ENCODE measurements at places on chromosomes 6 and 20. TPM values are rescaled to one million over a fixed set of nuclear protein-coding genes. Genes with fewer than 3 reads are reported as not detected.

AIG1 gene
- 32.7 TPM for total RNA-seq

TFAP2A gene
- total RNA-seq, result not detected

SLC44A4 gene
- total RNA-seq, result 0.65 TPM

SAMD5 gene
- 1.2 TPM for total RNA-seq

ZSCAN23 gene
- total RNA-seq, result 2.8 TPM

SYCP2L gene
- total RNA-seq, result 0.71 TPM

PNLDC1 gene
- not detected for total RNA-seq

FGD2 gene
- 23.2 TPM for total RNA-seq

AVP gene
- total RNA-seq, result not detected

PLEKHG1 gene
- 23.0 TPM for total RNA-seq

PCMT1 gene
- 50.4 TPM for total RNA-seq

DNA sequence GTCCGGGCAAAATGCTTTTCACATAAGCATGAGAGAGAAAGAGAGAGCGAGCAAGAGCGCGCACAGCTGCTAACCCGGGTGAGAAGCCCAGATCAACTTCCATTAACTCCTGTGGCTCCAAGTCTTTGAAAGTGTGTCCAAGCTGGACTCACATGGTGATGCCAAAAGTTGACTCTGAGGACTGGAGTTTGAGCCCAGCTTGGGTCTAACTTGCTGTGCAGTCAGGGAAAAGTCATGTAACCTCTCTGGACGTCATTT, 357.2 kb upstream of the SULF2 start:
- DNase-seq, result no peak

GRCh38 chr6:33315793-33316602, 1.5 kb downstream of the ZBTB22 start:
- DNase-seq, result peak; percentile 77

- no peak for DNase-seq
These were observed 136.4 kb downstream of the OR2B2 start for GRCh38 chr6:27775796-27776184.

DNA sequence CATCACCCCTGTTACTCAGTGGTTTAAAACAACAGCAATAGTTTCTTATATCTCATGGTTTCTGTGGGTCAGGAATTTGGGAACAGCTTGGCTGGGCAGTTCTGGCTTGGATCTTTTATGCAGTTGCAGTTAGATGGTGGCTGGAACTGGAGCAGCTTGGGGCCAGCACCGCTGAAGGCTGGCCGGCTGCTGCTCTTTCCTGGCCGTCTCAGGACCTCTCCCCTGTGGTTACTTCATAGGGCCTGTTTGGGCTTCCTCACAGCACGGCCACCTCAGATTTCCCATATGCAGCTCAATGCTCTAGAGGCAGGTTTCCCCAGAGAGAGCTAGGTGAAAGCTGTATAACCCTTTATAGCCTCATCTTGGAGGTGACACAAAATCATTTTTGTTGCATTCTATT, 15.6 kb downstream of the PKIG start:
- DNase-seq, result peak; percentile 83

DNA sequence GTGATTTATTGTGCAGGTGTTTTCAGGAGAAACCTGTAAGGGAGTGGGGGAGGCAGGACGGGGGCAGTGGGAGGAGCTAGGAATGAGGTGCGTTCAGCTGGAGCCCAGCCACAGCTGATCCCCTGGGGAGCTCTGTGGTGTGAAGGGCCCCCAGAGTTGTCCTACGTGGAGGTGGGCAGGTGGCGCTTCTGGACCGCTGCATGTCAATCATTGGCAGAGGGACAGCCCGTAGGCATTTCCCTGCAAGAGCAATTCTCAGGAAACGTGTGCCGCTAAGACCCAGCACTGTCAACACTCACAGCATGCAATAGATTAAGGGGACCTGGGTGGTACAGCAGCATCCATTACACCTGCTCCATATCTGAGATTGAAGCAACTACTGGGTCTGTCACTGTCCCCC, 88.0 kb downstream of the PRND start:
- no peak for DNase-seq

- DNase-seq, result no peak
These were observed 20.6 kb downstream of the KCNQ5 start for GRCh38 chr6:72642435-72642834.

- DNase-seq, result no peak
These were observed 87.0 kb downstream of the SGK1 start for GRCh38 chr6:134230940-134231339.

- DNase-seq, result no peak
These were observed 27.3 kb downstream of the WRNIP1 start for GRCh38 chr6:2792330-2793110.

- peak; percentile 37 for DNase-seq
These were observed 7.0 kb upstream of the C20orf144 start for GRCh38 chr20:33655164-33655563.

DNA sequence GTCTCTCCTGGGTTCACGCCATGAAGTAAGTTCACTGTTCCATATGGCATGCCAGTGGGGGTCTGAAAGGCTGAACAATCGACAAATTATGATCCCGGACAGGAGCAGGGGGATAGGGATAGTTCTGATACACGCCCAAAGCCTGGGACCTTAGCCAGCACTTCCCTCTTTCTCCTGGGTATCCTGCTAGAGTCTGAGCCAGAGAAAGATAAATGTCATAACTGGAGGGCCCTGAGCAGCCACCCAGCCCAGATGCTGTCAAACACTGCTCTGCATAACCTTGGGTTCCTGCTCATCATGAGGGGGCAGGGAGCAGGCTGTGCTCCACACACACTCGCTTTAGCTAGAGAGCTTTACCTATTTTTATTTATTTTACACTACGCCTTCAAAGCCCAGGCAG, 12.3 kb downstream of the EDEM2 start:
- peak; percentile 79 for DNase-seq

GRCh38 chr6:52577778-52578463, 1.1 kb upstream of the TRAM2 start:
- DNase-seq, result no peak

GRCh38 chr20:58231683-58232082, 3.2 kb upstream of the ANKRD60 start:
- no peak for DNase-seq

DNA sequence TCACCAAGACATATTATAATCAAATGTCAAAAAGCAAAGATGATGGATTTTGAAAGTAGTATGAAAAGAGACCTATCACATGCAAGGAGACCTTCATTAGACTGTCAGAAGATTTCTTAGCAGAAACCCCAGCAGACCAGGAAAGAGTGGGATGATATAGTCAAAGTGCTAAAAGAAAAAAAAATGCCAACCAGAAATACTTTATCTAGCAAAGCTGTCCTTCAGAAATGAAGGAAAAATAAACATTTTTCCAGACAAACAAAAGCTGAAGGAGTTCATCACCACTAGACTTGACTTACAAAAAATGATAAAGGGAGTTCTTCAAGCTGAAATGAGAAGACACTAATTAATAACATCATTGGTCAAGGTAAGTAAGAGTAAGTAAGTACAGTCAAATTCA, 251.2 kb upstream of the SASH1 start:
- no peak for DNase-seq

DNA sequence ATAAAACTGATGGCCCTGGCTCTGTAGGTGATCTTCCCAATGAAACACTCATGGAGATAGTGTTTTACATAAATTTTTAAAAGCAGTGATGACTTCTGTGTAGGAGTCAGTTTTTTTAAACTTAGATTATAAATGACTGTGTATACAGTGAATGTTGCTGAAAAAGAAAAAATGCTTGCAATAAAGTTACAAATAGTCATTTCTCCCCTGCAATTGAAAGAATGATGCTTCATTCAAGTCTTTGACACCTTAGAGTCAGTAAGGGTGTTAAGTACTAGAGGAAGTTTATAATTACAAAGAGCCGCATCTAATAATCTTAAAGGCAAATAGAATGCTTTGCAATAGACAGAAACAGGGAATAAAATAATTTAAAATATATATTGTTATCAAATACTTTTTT, 27.6 kb downstream of the ZNF292 start:
- DNase-seq, result no peak

DNA sequence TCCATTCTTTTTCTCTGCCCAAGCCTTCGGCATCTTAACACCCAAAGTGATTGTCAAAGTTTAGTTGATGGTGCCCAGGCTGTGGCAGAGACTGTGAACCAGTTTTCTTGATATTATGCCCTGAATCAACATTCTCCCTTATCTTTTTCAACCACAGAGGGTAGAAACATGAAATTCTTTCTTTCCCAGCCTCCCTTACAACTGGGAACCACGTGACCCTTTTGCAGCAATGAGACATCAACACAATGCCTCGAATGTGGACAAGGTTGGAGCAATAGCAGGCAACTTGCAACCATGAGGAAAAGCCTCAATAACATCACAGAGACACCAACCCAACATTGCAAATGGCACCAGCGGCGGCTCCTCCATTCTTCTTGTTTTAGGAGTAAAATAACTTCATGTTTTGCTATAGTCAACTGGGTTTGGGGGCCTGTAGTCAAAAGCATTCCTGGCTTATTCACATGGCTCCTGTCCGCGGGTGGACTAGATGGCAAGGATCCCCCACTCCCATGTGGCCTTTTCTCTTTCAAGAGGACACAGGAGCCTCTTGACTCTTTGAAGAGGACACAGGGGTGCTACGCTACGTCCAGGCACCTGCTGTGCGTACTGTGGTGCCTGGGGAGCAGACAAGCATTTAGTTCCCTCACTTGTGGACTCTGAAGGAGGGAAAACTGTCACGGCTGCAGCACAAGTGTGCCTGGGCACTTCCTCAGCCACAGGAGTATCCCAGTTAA, 90.5 kb downstream of the NOL4L start:
- DNase-seq, result peak; percentile 35

DNA sequence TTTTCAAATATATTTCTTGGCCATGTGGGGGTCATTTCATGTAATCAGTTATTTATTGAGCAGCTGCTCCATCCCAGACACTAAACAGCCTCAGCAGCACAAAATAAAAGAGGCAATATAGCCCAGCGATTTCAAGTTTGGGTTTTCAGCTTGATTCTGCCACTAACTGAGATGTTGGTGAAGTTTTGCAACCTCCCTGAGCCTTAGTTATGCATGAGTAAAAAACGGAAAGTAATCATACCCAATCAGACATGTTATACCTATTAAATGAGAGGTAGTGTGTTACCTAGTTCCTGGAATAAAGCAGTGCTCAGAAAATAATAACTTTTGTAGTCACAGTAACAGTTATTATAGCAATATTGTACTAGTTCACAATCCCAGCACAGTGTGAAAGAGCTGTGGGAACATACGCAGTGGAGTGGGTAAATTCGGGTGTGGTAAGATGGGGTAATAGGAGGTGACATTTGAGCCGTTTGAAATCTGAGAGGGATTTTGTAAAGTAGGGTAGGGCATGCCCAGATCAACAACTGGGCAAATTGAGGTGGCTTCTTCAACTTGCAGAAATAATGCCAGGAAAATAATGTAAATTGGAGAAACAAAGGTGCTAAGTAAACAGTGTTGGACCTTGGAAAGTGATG, 1.5 kb downstream of the SLC9A8 start:
- DNase-seq, result no peak

Measured in posterior vena cava (tissue), 2 donors.